Hematopoietic multipotent progenitor cell treated with erythropoietin and hydrocortisone succinate and interleukin-3 and kit ligand, for 6 days (in vitro differentiated cells): ENCODE measurements at places on chromosomes 12 and 14.
A peak's percentile ranks its signal among the peaks of the same experiment; 100 is the strongest.

GRCh38 chr14:80930095-80930494 is 11.4 kb downstream of the CEP128 start:
- DNase-seq = peak; percentile 59

- no peak for DNase-seq
Measured at GRCh38 chr12:47972895-47973294, 9.5 kb downstream of the TMEM106C start.

GRCh38 chr14:65255029-65255545 is 152.8 kb upstream of the MAX start:
- DNase-seq = no peak

GRCh38 chr14:95533822-95534221 is 1.0 kb upstream of the GLRX5 start:
- DNase-seq = no peak

DNA sequence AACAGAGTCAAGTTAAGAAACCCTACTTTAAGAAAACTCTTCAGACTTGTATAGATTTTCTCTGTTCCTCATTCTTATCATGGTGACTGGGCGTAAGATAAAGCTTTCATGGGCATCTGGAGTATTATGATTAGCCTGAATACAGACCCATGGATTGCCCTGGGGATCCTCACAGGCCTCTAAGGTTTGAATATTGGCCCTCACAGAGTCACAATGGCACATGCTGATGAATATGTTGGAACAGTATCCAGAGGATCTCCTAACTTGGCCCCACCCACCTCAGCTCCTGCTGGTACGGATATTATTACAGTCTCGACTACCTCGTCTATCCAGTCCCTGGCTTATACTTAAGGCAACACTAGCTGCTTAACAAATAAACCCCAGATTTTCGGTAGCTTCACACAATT is 8.1 kb downstream of the OSBPL8 start:
- DNase-seq = peak; percentile 92

- DNase-seq = peak; percentile 74
Measured at GRCh38 chr12:538731-539539, 79.2 kb downstream of the B4GALNT3 start.

GRCh38 chr12:16612647-16613046 is 6.7 kb upstream of the LMO3 start:
- DNase-seq = no peak

DNA sequence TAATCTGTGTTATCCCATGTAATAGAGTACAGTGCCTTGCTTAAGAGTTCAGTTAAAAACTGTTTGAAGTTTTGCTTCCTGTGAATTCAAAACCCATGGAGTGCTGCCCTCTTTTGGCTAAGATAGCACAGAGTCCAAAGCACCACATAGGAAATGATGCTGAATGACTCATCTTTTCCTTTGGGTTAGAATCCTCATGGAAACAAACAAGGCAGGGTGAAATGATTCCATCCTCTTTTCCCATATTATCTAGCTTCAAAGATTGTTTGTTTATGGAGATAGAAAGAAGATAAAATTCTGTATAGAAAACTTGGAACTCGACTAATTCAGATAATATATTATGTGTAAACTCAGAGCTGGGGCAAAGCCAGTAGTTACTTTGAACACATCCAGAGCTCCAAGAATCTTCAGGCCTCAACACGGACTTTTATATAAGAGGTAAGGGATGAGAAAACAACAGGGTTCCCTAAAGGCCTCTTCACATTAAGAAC is 87.4 kb downstream of the OTOGL start:
- DNase-seq = peak; percentile 80

GRCh38 chr12:122099856-122100255 is 21.3 kb downstream of the MLXIP start:
- peak; percentile 9 for DNase-seq

GRCh38 chr12:3187846-3188770 is 110.9 kb downstream of the TSPAN9 start:
- DNase-seq = no peak

GRCh38 chr12:117494833-117495655 is 133.6 kb upstream of the NOS1 start:
- DNase-seq = no peak
